ENCODE measurements at places on chromosomes 3 and 15. TPM values are rescaled to one million over a fixed set of nuclear protein-coding genes. Genes with fewer than 3 reads are reported as not detected.
A peak's percentile ranks its signal among the peaks of the same experiment; 100 is the strongest.

The ATRIP gene
- 2.2 TPM for total RNA-seq

The LRRC28 gene
- total RNA-seq: 68.5 TPM

The PRICKLE2 gene
- 38.4 TPM for total RNA-seq

The COL6A5 gene
- total RNA-seq: not detected

The KIF23 gene
- total RNA-seq: 5.7 TPM

The WDR93 gene
- not detected for total RNA-seq

The GOLGA6A gene
- not detected for total RNA-seq

The C3orf20 gene
- total RNA-seq: not detected

The CELSR3 gene
- 5.4 TPM for total RNA-seq

The MYO1E gene
- 131 TPM for total RNA-seq

The NEO1 gene
- 188 TPM for total RNA-seq

The GYG1 gene
- 33.9 TPM for total RNA-seq

The KNL1 gene
- total RNA-seq: 4.2 TPM

GRCh38 chr3:173912126-173912525, 514.6 kb downstream of the NLGN1 start:
- H3K36me3 ChIP-seq: no peaks in the 10 kb centered on the region
- DNase-seq: no peak
- H3K4me3 ChIP-seq: no peak overlapping the region
- H3K4me1 ChIP-seq: no peaks in the 10 kb centered on the region
- no peak overlapping the region for H3K27ac ChIP-seq

GRCh38 chr3:113210604-113211329, 590 bp upstream of the BOC start:
- H3K27ac ChIP-seq: peak overlapping the region; percentile 92
- peak overlapping the region; percentile 85 for H3K4me3 ChIP-seq
- DNase-seq: no peak
- peaks cover 7% of the 10 kb centered on the region for H3K4me1 ChIP-seq
- no peaks in the 10 kb centered on the region for H3K36me3 ChIP-seq

DNA sequence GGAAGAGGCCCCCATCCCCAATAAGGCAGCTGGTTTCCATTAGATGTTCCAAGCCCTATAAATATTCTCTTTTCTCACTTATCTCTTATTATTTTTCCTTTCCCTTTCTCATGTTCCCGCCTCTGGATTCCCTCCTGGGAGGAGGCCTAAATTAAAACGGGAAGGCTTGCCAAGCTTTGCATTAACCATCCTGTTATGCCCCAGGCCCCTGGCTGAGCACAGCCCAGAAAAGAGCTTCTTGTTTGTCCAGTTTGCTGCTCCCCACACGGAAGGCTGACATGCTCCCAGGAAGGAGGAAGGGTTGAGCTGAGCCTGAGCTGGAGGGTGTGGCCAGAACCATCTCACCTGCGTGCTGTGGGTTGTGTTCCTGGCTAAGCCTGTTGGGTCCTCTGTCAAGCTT, 63.1 kb upstream of the BOC start:
- peak; percentile 26 for DNase-seq
- H3K4me3 ChIP-seq: no peak overlapping the region
- peaks cover 34% of the 10 kb centered on the region for H3K4me1 ChIP-seq
- peak overlapping the region; percentile 75 for H3K27ac ChIP-seq
- no peaks in the 10 kb centered on the region for H3K36me3 ChIP-seq
- H3K27me3 ChIP-seq: no peaks in the 10 kb centered on the region

DNA sequence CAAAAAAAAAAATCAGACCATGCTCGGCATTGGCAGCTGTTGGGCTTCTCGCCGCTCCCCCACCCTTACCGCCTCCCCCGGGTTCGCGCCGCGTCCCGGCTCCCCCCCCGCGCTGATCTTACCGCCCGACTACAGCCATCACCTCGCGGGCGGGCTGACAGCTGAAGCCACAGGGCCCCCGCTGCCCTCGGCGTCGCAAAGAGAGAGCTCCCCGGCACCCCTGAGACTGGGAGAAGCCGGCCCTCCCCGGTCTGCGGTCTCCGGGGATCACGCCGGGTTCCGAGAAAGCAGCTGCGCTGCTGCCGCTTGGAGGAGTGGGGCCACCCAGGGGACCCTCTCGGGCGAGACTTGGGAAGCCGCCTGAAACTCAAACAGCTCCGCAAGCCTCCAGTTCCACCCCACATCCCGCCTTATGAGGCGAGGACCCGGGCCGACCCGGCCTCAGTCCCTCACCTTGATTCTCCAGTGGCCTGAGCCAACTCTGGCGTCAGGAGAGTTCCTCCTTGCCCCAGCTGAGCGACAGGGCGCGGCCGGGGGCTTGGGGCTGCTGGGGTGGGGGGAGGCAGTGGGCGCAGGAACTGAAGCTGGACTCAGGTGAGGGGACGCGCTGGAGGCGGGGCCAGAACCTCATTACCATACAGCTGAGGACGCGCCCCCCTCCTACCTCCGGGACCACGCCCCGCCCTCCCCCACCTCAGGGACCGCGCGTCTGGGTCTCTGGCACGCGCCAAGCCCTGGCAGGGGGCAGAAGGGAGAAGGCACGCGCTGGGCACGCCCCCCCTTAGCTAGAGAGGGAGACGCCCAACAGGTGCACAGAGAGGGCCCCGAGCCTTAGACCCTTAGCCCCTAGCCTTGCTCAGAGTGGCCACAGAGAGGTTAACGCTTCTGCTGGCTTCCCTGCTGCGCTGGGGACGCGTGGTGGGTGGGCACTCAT, 1.0 kb upstream of the DLL4 start:
- peaks cover 65% of the 10 kb centered on the region for H3K4me1 ChIP-seq
- peak overlapping the region; percentile 36 for H3K4me3 ChIP-seq
- no peaks in the 10 kb centered on the region for H3K36me3 ChIP-seq
- peak; percentile 67 for DNase-seq
- peaks cover 68% of the 10 kb centered on the region for H3K27me3 ChIP-seq

DNA sequence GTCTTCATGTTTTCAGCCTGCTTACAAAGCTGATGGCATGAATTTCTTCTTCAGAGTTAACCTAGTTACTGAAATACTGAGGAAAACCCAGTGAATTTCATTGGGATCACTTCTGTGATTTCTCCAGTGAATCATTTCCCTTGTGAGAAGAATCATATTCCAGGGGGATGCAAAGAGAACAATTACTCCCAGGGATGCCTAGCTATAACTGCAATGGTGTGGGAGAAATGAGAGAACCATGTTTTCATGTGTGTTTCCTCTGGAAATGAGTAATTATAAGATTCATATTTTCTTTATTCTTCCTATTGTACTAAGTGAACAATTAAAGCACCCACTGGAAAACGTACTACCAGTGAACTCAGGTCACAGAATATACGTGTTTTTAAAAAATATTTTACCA, 485.4 kb downstream of the GRM7 start:
- H3K4me1 ChIP-seq: no peaks in the 10 kb centered on the region
- no peak overlapping the region for H3K4me3 ChIP-seq
- no peaks in the 10 kb centered on the region for H3K36me3 ChIP-seq
- H3K27me3 ChIP-seq: no peaks in the 10 kb centered on the region
- no peak overlapping the region for H3K27ac ChIP-seq
- no peak for DNase-seq

GRCh38 chr15:59688423-59688781, 718 bp downstream of the BNIP2 start:
- peak overlapping the region; percentile 79 for H3K4me3 ChIP-seq
- no peak for DNase-seq
- H3K4me1 ChIP-seq: peaks cover 39% of the 10 kb centered on the region
- H3K27me3 ChIP-seq: no peaks in the 10 kb centered on the region

- DNase-seq: no peak
- no peak overlapping the region for H3K4me3 ChIP-seq
- H3K27me3 ChIP-seq: no peaks in the 10 kb centered on the region
- H3K27ac ChIP-seq: no peak overlapping the region
- H3K4me1 ChIP-seq: peaks cover 4% of the 10 kb centered on the region
These were observed 84.6 kb upstream of the KLF13 start for GRCh38 chr15:31241888-31242522.

- no peak for DNase-seq
- no peak overlapping the region for H3K27ac ChIP-seq
- H3K36me3 ChIP-seq: no peaks in the 10 kb centered on the region
These were observed 87.4 kb upstream of the GSK3B start for GRCh38 chr3:120181632-120182031.

GRCh38 chr15:91465696-91466095, 365.6 kb downstream of the SV2B start:
- no peak overlapping the region for H3K4me3 ChIP-seq
- no peak overlapping the region for H3K27ac ChIP-seq
- DNase-seq: peak; percentile 40
- H3K27me3 ChIP-seq: no peaks in the 10 kb centered on the region
- peaks cover 9% of the 10 kb centered on the region for H3K4me1 ChIP-seq
- no peaks in the 10 kb centered on the region for H3K36me3 ChIP-seq

- no peak overlapping the region for H3K4me3 ChIP-seq
- H3K27ac ChIP-seq: no peak overlapping the region
- no peaks in the 10 kb centered on the region for H3K27me3 ChIP-seq
- no peaks in the 10 kb centered on the region for H3K36me3 ChIP-seq
- DNase-seq: no peak
These were observed 222.1 kb upstream of the ADAMTS9 start for GRCh38 chr3:64909757-64910467.

GRCh38 chr3:151347432-151347831, 18.1 kb upstream of the P2RY13 start:
- H3K36me3 ChIP-seq: no peaks in the 10 kb centered on the region
- no peak overlapping the region for H3K4me3 ChIP-seq
- peak; percentile 23 for DNase-seq

DNA sequence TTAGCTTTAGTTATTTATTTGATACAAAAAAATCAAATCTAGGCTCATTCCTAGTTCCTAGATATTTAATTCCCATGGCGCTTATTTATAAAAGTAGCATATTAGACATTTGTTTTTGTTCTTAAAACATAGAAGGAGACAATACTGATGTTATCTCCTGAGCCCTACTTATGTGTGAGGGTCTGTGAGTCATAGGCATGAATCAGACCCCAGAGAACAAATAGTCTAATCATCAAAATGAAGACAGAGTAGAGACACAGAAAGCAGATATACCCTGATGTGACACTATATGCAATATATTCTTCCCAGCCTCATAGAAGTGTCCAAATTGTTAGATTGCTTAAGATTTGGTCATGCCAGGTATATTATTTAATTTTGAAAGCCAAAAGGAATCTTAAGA, 44.9 kb downstream of the PEX5L start:
- H3K27ac ChIP-seq: no peak overlapping the region
- no peaks in the 10 kb centered on the region for H3K27me3 ChIP-seq
- H3K4me3 ChIP-seq: no peak overlapping the region

- no peak for DNase-seq
- no peaks in the 10 kb centered on the region for H3K27me3 ChIP-seq
- H3K4me3 ChIP-seq: no peak overlapping the region
- H3K27ac ChIP-seq: no peak overlapping the region
- no peaks in the 10 kb centered on the region for H3K36me3 ChIP-seq
- no peaks in the 10 kb centered on the region for H3K4me1 ChIP-seq
These were observed 57.3 kb upstream of the RNF7 start for GRCh38 chr3:141680620-141681389.

- no peaks in the 10 kb centered on the region for H3K36me3 ChIP-seq
- peak within 1 kb of the TSS; percentile 61 for H3K4me3 ChIP-seq
- H3K4me1 ChIP-seq: peaks cover 5% of the 10 kb centered on the region
- no peak for DNase-seq
- peak within 1 kb of the TSS; percentile 47 for H3K27ac ChIP-seq
These were observed at the start of gene KIF7 for GRCh38 chr15:89654847-89655805. Gene KIF7, minus strand, starts transcription at chr15:89655467. Its CDS starts 2,537 bp downstream, at chr15:89652930.

GRCh38 chr3:22297436-22297835, 546.4 kb upstream of the ZNF385D start:
- H3K4me3 ChIP-seq: no peak overlapping the region
- H3K27me3 ChIP-seq: no peaks in the 10 kb centered on the region
- no peaks in the 10 kb centered on the region for H3K36me3 ChIP-seq
- DNase-seq: no peak

GRCh38 chr3:42524751-42525150, 22.3 kb downstream of the VIPR1 start:
- H3K36me3 ChIP-seq: no peaks in the 10 kb centered on the region
- H3K27me3 ChIP-seq: no peaks in the 10 kb centered on the region
- H3K4me3 ChIP-seq: no peak overlapping the region
- H3K4me1 ChIP-seq: peaks cover 2% of the 10 kb centered on the region
- no peak overlapping the region for H3K27ac ChIP-seq
- no peak for DNase-seq

GRCh38 chr15:65096481-65097385, 18.3 kb downstream of the UBAP1L start:
- H3K4me1 ChIP-seq: peaks cover 23% of the 10 kb centered on the region
- no peaks in the 10 kb centered on the region for H3K27me3 ChIP-seq
- H3K27ac ChIP-seq: no peak overlapping the region
- H3K36me3 ChIP-seq: no peaks in the 10 kb centered on the region
- no peak overlapping the region for H3K4me3 ChIP-seq
- DNase-seq: no peak

DNA sequence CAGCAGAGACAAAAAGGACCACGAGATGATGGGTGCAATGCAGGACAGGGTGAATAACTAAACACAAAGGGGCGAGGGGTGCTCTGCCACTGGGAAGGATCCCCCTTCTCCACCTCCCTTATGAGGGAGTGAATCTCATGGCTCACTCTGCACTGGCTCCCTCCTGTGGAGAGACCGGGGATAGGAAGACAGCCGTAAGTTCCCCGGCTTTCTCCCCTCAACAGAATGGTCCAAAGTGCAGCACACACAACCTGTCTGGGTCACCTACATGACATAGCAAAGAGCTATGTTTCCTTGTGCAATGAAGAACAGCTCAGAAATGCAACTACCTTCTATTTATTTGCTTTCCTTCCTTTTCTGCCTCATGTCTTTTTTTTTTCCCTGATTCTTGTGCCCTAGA, 7.8 kb upstream of the ACSBG1 start:
- DNase-seq: peak; percentile 57
- H3K4me1 ChIP-seq: peaks cover 25% of the 10 kb centered on the region
- H3K36me3 ChIP-seq: no peaks in the 10 kb centered on the region
- no peak overlapping the region for H3K27ac ChIP-seq
- H3K27me3 ChIP-seq: no peaks in the 10 kb centered on the region

DNA sequence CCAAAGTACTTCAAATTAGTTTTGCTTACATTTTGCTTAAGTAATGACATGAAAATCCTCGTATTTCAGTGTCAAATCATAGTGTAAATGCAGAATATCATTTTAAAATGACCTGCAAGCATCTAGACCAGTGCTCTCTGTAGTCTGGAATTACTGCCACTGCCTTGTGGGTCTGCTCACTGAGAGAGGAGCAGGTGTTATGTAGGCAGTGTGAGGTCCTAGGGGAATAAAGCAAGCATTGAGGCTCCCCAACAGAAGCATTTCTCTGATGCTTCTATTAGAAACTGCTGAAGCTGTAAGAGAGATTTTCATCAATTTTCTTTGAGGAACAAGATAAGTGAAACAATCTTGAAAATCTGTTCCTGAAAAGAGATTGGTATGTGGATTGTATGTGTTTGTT, 253.2 kb downstream of the BBX start:
- no peaks in the 10 kb centered on the region for H3K36me3 ChIP-seq
- H3K27me3 ChIP-seq: no peaks in the 10 kb centered on the region
- H3K4me3 ChIP-seq: no peak overlapping the region
- no peaks in the 10 kb centered on the region for H3K4me1 ChIP-seq

GRCh38 chr15:31268911-31269784, 57.5 kb upstream of the KLF13 start:
- DNase-seq: peak; percentile 46
- H3K4me3 ChIP-seq: no peak overlapping the region
- H3K4me1 ChIP-seq: peaks cover 34% of the 10 kb centered on the region
- H3K27ac ChIP-seq: peak overlapping the region; percentile 43

- H3K36me3 ChIP-seq: no peaks in the 10 kb centered on the region
- H3K4me3 ChIP-seq: no peak overlapping the region
- no peak overlapping the region for H3K27ac ChIP-seq
- DNase-seq: no peak
These were observed 360.7 kb downstream of the NSUN3 start for GRCh38 chr3:94423578-94423977.
